ENCODE measurements at places on chromosomes 16 and 17. TPM values are rescaled to one million over a fixed set of nuclear protein-coding genes. Genes with fewer than 3 reads are reported as not detected.

FBXW10 gene
- total RNA-seq, result not detected

NDRG4 gene
- 2.8 TPM for total RNA-seq

HNF1B gene
- not detected for total RNA-seq

SLC35G6 gene
- not detected for total RNA-seq

NPIPB2 gene
- total RNA-seq, result 4.5 TPM

ALOX12B gene
- total RNA-seq, result 2.0 TPM

MYL4 gene
- total RNA-seq, result not detected

CRAMP1 gene
- total RNA-seq, result 5.0 TPM

SLFN14 gene
- not detected for total RNA-seq

CCDC92B gene
- total RNA-seq, result not detected

AOC3 gene
- total RNA-seq, result 0.26 TPM

ERI2 gene
- total RNA-seq, result 25.6 TPM

HOXB8 gene
- not detected for total RNA-seq

KRT39 gene
- not detected for total RNA-seq

OR3A3 gene
- not detected for total RNA-seq

RAB26 gene
- total RNA-seq, result 0.90 TPM

CCL1 gene
- not detected for total RNA-seq

Data from bronchial epithelial cell (primary cell).